Posterior vena cava (tissue), 2 donors: ENCODE measurements at places on chromosomes 12 and 14. TPM values are rescaled to one million over a fixed set of nuclear protein-coding genes. Genes with fewer than 3 reads are reported as not detected.

GRCh38 chr12:106140223-106140986, 1.7 kb upstream of the NUAK1 start:
- DNase-seq, result no peak

DNA sequence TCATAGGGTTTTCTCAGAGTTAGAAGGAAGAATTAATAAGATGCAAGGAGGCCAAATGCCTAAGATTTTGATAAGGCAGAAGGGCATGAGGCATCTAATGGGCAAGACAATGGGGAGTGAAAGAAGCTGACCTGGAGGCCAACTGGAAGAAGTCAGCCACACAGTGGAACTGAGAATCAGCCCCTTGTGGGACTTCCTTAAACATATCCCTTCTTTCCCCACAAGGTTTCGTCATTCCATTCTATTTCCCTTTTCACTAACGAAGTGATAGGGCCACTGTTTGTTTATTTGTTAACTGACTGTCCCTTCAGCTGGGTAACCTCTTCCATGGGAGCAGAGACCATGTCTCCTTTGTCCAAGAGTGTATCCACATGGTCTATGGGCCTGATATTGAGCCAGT, 86.2 kb downstream of the HELB start:
- DNase-seq, result no peak

DNA sequence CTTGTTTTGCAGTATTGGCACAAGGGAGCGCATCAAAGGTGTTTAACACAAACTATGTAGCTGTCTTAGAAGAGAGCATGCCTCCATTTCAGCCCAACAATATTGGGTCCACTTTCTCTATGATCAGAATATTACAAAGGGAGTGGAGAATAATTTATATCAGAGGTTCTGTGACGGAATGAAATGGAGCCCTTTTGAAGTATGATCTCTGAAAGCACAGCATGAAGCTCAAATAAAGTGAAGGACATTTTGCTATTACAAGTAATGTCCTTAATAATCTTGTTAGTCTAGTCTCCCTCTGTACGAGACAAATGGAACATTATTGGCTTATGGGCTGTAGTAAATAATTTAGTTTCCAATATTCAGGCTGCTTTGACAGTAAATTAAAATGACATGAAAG, 302.7 kb downstream of the NPAS3 start:
- no peak for DNase-seq

- no peak for DNase-seq
These were observed 1035.9 kb downstream of the TRHDE start for GRCh38 chr12:73308079-73308478.

DNA sequence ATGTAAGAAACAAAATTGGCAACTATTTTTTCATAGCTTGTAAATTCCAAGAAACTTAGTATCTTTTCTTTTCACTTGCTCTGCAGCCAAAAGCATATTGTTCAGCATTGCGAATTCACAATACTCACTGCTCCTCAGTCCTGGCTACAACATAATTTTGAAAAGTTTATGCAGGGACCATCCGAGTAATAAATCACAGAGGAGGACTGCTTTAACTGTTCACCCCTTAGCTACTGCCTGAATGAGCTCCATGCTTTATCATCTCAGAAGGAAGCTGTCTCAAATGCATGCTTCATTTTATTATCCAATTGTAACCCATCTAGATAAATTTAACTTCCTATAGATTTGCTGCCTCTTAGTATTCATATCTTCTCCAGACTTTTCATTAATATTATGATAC, 827.8 kb downstream of the DIO2 start:
- DNase-seq, result no peak

DNA sequence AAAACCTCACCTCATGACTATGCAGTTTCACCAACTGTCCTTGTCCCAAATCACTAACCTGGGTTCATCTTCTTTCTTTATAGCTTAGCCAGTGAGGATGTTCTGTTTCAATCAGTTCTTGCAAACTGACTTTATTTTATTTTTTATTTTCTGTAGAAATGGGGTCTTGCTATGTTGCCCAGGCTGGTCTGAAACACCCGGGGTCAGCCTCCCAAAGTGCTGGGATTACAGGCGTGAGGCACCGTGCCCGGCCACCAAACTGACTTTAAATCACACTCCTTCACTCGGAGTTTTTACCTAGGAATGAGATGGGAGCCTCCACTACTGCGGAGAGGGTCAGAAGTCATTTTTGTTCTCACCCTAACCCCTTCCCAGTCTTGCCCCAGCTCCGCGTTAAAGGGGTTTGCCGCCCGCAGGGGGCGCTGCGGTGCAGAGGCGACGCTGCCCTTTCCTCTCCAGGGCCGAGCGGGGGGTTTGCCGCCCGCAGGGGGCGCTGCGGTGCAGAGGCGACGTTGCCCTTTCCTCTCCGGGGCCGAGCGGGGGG, 7.0 kb upstream of the B4GALNT3 start:
- DNase-seq, result no peak

DNA sequence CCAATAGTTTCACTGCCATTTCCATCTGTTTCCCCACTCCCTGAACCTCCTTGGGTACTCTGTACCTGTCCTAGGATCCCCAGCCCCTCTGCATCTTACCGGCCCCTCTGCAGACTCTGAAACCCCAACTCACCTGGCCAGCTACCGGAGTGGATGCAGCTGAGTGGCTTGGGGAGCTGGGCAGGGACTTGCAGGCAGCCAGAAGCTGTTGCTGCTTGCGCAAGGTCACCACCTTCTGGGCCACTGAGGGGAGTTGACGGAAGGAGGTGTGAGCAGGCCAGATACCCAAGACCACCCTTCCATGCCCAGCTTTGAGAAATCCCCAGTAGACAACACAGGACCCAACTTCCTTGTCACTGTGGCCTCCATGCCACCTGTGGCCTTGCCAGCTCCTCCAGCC, 6.3 kb downstream of the AGAP2 start:
- DNase-seq, result no peak

DNA sequence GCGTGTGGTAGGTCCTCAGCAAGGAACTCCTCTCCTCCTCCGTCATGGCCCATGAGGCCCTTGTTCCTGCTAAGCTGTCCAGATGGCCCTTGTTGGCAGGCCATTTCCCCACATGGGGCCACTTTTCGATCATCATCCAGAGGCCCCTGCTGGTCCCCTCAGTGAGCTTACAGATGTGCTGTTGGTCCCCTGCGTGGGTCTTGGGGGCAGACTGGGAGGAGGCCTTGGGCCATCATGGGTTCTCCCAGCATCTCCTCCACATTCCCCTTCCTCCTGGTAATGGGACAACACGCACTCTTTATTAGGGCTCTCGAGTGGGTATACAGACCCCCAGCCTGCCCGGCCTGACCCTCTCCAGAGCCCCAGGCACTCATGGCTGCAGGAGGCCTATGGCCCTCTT, 114.7 kb downstream of the BEGAIN start:
- no peak for DNase-seq

GRCh38 chr12:69115951-69116350, 123.4 kb upstream of the CPSF6 start:
- no peak for DNase-seq

DNA sequence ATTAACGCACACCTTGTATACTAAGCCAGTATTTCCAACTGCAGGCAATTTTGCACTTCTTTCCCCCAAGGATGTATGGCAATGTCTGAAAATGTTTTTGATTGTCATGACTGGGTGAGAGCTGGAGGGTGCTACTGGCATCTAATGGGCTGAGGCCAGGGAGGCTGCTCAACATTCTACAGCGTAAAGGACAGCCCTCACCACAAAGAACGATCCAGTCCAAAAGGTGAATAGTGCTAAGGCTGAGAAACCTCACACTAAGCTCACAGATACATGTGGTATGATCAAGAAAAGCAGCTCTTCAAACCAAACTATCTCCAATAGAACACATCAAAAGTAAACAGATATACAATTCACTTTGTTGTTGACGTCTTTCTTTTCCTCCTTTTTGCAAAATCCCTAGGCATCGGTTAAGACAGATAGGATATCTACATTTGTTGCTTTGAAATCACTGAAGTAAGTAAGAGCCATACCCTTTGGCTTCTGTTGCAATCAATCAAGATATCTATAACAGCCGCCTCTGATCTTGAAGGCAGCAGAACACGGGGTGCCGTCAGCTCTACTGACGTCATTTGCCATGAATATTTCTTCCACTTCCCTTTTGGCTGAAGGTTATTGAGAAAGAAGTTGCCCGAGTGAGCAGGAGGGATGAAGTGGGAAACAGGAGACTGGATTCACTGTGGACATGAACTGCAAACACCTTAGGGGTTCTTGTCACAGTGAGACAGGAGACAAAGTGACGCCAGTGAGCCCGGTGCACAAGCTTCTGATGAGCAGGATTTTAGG, 218.3 kb downstream of the FOXN3 start:
- DNase-seq, result no peak

DNA sequence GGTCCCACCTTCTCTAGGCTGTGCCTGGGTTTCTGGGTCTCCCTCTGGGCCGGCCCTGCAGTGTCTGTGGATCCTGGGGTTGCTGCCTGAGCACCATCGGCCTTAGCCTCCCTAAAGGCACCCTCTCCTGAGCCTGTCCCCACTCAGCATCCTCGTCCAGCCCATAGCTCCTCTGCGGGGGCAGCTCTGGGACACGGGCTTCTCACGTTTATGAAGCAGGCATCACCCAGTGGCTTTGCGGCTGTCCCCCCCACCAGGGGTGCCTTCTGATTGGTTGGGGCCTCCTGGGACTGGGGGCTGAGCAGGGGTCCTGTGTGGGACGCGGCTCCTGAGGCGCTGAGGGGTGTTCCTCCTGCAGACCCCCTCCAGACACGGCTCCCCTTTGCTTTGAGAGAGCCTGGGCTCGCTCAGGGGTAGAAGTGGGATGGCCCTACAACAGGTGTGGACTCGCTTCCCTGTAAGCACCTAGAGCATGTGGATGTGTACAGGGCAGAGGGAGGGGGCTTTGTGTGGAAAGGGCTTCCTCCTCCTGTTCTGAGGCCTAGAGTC, 10.7 kb downstream of the ULK1 start:
- no peak for DNase-seq

GRCh38 chr14:75673345-75674035, 12.4 kb downstream of the TTLL5 start:
- no peak for DNase-seq

DNA sequence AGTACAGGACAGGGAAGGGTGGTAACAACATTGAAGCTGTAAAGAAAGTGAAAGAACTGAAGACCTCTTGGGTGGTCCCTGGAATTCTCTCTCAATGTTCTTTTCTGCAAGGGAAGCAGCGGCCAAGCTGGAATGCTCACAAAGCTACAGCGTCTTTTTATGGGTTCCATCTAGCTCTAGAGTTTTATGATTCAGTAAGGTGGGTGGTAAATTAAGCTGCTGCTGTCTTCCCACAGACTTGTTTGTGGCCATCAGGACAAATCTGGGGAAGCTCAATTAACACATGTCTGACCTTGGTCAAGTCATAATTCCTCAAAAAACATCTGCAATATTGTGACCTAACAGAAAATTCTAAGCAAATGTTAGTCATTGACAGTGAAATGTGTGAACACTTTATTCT, 139.1 kb downstream of the MED13L start:
- DNase-seq, result no peak

DNA sequence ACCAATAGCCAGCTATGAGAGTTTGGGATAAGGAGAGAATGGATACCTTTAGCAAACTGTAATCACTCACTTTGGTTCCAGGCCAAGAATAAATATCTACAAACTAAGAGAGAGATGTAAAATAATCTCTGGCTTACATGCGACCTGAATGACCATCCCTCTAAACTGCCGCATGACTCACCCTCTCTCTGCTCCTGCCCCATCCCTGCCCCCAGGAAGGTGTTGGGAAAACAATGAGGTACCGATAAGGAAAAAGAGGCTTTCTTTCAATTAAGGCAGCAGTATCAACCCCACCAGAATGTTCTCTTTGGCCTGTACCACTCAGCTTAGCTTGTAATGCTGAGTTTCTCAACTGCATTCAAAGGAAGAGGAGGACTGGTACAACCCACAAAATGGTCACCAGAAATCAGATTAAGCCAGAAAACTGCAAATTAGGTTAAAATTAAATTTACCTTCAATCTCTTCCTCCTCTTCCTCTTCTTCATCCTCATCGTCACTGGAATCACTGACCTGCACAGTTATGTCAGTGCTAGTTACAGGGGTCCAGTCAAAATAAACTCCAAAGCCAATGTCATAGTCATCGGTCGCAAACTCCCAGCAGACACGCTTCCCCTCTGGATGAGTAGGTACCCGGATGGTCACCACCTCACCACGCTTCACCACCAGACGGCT, 22.0 kb downstream of the GSTZ1 start:
- DNase-seq, result no peak

- DNase-seq, result no peak
These were observed 6.9 kb upstream of the SLC7A7 start for GRCh38 chr14:22822016-22822570.

DNA sequence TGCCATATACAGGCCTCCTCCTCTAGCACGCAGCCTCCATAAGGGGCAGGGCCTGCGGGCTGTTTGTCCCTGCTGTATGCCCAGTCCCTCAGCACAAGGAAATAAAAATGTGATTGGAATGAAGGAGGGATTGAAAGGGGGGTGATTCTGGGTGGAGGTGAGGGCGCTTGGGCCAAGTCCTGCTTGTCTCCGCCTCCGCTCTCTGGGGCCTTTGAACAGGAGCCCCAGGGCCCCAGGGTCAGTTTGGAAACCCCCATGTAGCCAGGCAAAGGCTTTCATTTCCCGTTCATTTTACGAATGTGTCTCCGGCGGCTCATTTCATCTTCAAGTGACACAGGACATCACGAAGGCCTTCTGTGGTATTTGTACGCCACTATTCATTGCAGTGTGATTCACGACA, 4.5 kb upstream of the CACNA2D4 start:
- DNase-seq, result no peak

DNA sequence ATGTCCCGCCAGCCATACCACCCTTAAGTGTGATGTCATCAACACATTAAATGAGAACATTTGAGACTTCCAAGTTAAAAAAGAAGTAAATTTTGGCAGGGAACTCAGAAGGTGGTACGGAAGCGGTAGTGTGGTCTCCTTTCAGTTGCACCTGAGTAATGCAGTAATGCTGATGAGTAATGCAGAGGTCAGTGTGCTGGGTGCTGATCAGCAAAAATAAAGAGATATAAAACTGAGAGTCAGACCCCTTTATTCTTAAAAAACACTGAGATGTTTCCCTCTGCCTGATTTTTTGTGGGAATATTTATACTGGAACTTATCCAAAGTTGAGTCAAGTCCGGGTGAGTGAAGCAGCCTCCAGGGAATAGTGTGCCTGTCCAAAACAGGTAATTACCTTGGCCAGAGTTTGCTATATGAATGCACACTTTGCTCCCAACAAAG, 370.6 kb upstream of the PRICKLE1 start:
- no peak for DNase-seq

GRCh38 chr12:93621986-93622385, 49.5 kb downstream of the SOCS2 start:
- DNase-seq, result no peak

The CLEC2A gene
- total RNA-seq, result not detected

The COPS7A gene
- 54.5 TPM for total RNA-seq
